Posterior vena cava (tissue), 2 donors: ENCODE measurements at places on chromosomes 7 and 10. TPM values are rescaled to one million over a fixed set of nuclear protein-coding genes. Genes with fewer than 3 reads are reported as not detected.

Gene AOAH
- total RNA-seq = 12.9 TPM

Gene ACBD7
- 0.46 TPM for total RNA-seq

Gene FAM241B
- total RNA-seq = 3.1 TPM

Gene GRID1
- total RNA-seq = 5.6 TPM

Gene MYL10
- not detected for total RNA-seq

Gene GNGT1
- not detected for total RNA-seq

Gene LDB3
- 29.3 TPM for total RNA-seq

Gene LLCFC1
- not detected for total RNA-seq
